ENCODE measurements at places on chromosomes 1 and 21. TPM values are rescaled to one million over a fixed set of nuclear protein-coding genes. Genes with fewer than 3 reads are reported as not detected.

Gene TMEM269
- under 0.01 TPM for total RNA-seq

Gene CA6
- total RNA-seq = not detected

Gene VANGL2
- 1.0 TPM for total RNA-seq

Gene SPRR2G
- total RNA-seq = not detected

Gene TINAGL1
- total RNA-seq = 2.8 TPM

Gene CFH
- 30.6 TPM for total RNA-seq

Gene ACTA1
- not detected for total RNA-seq

Gene OR2T33
- total RNA-seq = not detected

Gene PPM1J
- 2.5 TPM for total RNA-seq

Gene GBP7
- not detected for total RNA-seq

Gene PLPPR4
- under 0.01 TPM for total RNA-seq

Gene ETS2
- total RNA-seq = 41.6 TPM
